Stimulated activated CD8-positive, alpha-beta memory T cell treated with anti-CD3 and anti-CD28 coated beads, Interleukin-7, amount 100 ng/mL, for 48 hours (primary cell): ENCODE measurements at places on chromosomes 12 and 14.

- no peak for DNase-seq
Measured at GRCh38 chr12:104533134-104533533, 76.4 kb downstream of the CHST11 start.

- no peak for DNase-seq
Measured at GRCh38 chr14:33671556-33671955, 279.3 kb downstream of the EGLN3 start.

DNA sequence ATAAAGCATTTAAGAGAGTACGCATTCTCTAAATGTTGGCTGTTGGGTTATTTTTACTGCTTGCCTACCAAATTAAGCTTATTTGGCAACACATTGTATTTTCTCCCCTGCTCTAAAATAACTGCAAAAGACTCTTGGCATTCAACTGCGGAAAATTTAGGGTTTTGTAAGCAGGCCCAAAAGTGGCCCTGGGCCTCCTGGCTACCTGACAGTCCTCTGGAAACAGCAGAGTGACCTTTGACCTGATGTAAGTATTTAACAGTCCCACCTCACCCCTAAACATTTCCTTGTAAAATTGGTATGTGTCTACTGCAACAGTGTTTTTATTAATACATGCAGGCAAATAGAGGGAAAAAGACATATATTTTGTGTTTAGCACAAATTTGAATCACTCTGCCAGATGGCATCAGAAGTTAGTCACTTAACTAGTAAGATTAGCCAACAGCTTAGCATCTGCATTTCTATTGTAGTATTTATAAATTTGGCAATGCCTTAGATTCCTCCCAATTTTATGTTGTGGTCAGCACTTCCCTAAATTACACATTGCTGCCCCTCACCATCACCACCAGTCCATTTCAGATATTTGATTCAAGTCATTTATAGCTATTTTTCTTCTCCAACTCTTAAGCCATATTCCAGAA is 11.2 kb downstream of the LLPH start:
- no peak for DNase-seq

DNA sequence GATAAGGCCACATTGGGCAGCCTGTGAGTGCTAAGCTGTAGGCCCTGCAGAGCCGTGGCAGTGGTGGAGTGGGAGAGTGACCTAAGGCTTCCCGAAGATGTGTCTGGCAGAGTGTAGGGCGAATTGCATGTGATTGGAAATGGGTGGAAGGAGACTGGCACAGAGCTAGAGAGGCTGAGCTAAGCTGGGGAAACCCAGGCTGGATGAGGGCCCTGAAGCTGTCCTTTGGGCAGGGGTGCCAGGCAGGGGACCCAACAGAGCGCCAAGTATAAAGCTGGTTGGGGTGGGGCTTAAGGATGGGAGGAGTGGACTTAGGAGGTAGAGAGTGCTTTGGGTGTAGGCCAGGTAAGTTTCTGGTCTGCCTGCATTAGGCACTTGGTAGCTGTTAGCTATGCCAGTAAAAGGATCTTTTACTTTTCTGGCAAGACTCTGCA is 47.9 kb downstream of the WDR20 start:
- no peak for DNase-seq

DNA sequence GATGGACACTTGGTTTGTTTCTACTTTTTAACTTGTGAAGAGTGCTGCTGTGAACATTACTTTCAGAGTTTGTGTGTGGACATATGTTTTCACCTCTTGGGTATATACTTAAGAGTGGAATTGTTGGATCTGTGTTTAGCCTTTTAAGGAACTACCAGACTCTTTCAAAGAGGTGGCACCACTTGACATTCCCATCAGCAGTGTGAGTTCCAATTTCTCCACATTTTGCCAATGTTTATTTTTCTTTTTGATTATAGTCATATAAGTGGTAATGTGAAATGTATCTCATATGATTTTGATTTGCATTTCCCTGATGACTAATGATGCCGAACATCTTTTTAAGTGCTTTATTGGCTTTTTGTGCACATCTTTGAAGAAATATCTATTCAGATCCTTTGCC is 44.8 kb downstream of the ARHGAP5 start:
- no peak for DNase-seq

GRCh38 chr12:58323676-58324075 is 382.3 kb downstream of the ATP23 start:
- DNase-seq: no peak

GRCh38 chr12:72610342-72610741 is 338.2 kb downstream of the TRHDE start:
- no peak for DNase-seq

- DNase-seq: no peak
Measured at GRCh38 chr12:93848523-93849101, 171.4 kb downstream of the CRADD start.

- no peak for DNase-seq
Measured at GRCh38 chr14:101721951-101722661, 39.4 kb upstream of the PPP2R5C start.

GRCh38 chr12:121712190-121712460 is 427 bp upstream of the TMEM120B start:
- DNase-seq: no peak
